Stimulated activated CD8-positive, alpha-beta memory T cell treated with anti-CD3 and anti-CD28 coated beads, Interleukin-15, amount 100 ng/mL, for 1 hour (primary cell): ENCODE measurements at places on chromosomes 1 and 21.

DNA sequence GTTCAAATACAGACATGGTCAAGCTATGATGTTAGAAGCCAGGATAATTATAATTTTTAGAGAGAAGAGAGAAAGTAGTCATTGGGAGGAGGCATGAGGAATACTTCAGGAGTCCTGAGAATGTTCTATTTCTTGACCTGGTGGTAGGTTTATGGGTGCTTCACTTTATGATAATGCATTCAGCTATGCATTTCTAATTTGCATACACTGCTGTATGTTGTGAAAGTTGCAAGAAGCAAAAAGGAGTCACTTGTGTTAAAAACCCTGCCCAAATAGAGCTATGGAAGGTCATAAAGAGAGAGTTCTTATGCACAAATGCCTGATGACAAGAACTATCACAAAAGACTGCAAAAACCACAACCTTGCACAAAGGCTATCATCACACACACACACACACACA, 45.3 kb downstream of the APCS start:
- DNase-seq: no peak

GRCh38 chr1:247300491-247301175, 31.0 kb downstream of the ZNF496 start:
- no peak for DNase-seq

DNA sequence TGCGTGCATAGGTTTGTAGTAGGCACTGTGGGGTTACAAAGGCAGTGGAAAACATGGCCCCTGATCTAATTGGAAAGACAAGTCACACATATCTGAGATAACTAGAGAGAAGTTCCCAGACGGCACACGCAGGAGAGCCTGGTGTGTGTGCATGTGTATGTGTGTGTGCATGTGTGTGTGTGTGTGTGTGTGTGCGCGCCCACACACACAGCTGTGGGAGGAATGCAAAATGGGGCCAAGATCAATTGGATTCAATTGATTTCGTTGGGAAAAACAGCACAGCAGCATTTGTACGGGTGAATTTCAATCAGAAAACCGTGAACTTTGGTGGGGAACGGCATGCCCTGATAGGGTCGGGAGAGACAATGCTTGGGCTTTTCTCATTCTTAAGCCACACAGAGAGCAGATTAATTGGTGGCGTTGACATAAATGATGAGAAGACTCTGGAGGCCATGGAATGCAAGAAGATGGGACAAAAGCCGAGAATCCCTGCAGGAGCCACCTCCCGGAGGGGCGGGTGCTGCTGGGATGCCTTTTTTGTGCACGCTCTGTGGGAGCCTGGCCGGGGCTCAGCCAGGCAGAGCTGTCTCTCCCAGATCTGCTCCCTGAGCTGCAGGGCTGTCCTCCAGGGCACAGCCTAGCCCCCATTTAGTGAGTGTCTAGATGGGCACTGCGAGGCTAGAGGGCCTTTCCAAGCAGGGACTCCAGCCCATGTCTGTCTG, 322.0 kb downstream of the CAMTA1 start:
- no peak for DNase-seq

DNA sequence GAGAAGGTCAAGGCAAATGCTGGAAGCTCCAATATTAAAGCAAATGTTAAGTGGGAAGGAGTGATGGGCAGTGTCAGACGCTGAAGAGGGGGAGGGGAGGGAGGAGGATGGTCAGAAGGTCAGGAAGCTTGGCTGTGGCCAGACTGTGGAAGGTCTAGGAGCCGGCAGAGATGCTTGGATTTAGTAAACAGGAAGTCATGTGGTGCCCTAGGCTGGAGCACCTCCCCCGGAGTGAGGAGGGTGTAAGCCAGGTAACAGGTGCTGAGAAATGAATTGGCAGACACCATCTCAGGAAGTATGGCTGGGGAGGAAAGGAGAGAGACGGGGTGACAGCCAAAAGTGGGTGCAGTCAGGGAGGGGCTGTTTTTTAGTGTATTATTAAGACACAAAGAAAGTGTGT, 17.7 kb downstream of the CSMD2 start:
- DNase-seq: no peak

GRCh38 chr1:73998348-73998959, 199.5 kb downstream of the LRRIQ3 start:
- no peak for DNase-seq

DNA sequence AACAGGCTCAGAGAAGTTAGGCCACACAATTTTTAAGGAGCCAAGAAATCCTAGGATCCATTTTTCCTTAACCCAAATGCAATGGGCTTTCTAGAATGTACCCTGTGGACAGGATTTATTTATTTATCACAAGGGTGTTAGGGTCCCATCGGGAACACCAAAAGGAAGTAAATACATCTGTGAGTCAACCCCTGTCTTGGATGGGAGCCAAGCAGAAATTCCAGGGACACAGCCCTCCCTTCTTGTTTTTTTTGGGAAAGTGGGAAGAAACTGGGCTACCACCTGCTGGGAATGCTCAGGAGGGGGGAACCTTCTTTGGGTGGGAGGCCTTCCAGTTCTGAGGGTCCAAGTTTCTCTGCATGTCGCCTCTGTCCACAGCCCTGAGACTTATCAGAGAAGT, 1.3 kb downstream of the CRNN start:
- no peak for DNase-seq

GRCh38 chr1:170340308-170340707, 191.7 kb upstream of the GORAB start:
- DNase-seq: no peak

DNA sequence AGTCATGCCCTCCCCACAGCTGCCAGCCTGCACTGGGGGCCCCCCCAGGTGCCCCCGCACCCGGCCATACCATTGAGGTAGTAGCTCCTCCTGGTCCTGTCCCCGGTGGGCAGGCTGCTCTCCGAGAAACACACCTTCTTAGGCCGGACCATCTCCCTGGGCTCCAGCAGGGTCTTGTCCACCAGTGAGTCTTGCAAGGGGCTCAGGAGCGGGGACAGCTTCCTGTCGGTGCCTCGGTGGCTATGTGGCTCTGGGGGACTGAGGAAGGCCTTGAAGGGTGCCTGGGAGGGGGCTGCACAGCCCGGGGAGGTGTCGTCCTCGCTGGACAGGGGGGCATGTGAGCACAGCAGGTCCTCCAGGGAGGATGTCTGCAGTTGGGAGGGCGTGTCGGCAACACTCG, 12.9 kb upstream of the FTCD start:
- no peak for DNase-seq

- DNase-seq: no peak
These were observed 321.2 kb downstream of the VAV3 start for GRCh38 chr1:107643766-107644165.
